ENCODE measurements at places on chromosomes 4 and X.

DNA sequence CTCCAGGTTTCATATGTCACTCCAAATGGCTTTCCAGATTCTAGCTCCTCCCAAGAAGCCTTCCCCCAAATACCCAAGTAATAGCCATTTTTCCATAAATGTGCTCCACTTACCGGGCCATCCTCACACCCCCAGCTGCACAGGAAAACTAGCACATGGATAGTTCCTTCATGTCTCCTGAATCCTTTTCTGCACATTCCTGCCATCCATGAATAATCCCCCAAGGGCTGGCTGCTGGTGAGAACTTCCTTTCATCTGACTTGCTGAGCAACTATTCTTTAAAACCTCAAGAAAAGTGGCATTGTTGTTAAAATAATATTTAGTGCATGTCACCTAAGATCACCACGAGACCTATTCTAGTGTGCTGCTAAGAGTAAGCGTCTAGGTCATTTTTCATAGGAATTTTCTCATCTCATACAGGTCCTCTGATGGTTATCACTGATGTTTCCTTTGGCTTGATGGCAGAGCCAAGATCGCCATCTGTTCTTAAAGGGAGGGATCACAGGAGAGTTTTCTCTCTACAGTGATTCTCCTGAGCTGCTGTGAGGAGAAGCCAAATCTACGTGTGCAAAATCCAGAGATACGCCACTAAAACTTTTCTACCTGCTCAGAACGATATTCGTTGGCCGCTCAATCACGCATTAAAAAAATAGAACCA is 71.3 kb downstream of the MAP3K15 start:
- no peak overlapping the region for H3K27ac ChIP-seq
- no peak for DNase-seq
- no peaks in the 10 kb centered on the region for H3K4me1 ChIP-seq
- no peaks in the 10 kb centered on the region for H3K36me3 ChIP-seq
- no peak overlapping the region for H3K4me3 ChIP-seq
- no peaks in the 10 kb centered on the region for H3K27me3 ChIP-seq

DNA sequence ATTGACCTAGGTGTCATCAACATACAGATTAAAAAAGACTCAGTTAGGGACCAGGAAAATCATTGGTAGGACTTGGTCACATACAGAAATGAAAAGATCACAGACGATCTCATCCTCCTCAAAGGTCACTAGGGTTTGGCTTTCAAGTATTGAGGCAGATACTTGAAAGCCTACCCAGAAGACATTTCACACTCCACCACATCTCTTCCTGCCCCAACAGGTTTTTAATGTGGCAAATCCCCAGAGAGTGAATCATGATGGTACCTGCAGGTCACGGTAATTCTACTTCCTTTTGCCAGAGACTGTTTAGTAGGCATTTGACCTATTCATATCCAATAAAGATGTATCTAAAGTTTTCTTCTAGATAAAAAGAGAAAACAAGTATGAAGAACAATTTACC is 44.1 kb downstream of the INPP4B start:
- DNase-seq: no peak
- no peak overlapping the region for H3K4me3 ChIP-seq
- no peaks in the 10 kb centered on the region for H3K36me3 ChIP-seq
- H3K4me1 ChIP-seq: no peaks in the 10 kb centered on the region
- no peak overlapping the region for H3K27ac ChIP-seq

DNA sequence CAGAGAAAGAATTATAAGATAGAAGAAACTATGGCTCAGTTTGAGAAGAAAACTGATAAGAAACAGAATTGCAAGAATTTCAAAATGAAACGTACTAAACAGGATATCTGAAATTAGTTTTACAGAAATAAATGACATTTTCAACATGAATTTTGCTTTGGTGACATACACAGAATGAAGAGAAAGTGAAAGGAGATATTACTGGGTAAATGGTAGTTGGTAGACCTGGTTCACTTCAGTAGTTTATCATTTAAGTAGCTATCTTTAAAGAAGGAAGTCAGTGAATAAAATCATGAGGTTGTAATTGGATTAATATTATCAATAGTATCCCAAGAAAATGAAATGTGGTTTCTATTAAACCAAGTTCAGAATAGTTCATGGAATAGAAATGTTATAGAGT is 395.5 kb upstream of the SMIM31 start:
- no peaks in the 10 kb centered on the region for H3K36me3 ChIP-seq
- no peaks in the 10 kb centered on the region for H3K4me1 ChIP-seq
- no peak overlapping the region for H3K4me3 ChIP-seq
- DNase-seq: no peak
- no peaks in the 10 kb centered on the region for H3K27me3 ChIP-seq

GRCh38 chr4:106717091-106717490 is 319.0 kb downstream of the DKK2 start:
- DNase-seq: no peak
- H3K27ac ChIP-seq: no peak overlapping the region
- no peak overlapping the region for H3K4me3 ChIP-seq

- peaks cover 27% of the 10 kb centered on the region for H3K27me3 ChIP-seq
- H3K4me3 ChIP-seq: no peak overlapping the region
- H3K4me1 ChIP-seq: no peaks in the 10 kb centered on the region
These were observed 93.2 kb upstream of the NKX1-1 start for GRCh38 chr4:1499465-1499864.

GRCh38 chr4:16000708-16001483 is 37.9 kb upstream of the FGFBP2 start:
- DNase-seq: no peak
- peaks cover 6% of the 10 kb centered on the region for H3K4me1 ChIP-seq
- no peaks in the 10 kb centered on the region for H3K36me3 ChIP-seq
- H3K27me3 ChIP-seq: no peaks in the 10 kb centered on the region

Measured in T-cell (primary cell).